ENCODE measurements at places on chromosomes 4 and X. TPM values are rescaled to one million over a fixed set of nuclear protein-coding genes. Genes with fewer than 3 reads are reported as not detected.

- no peaks in the 10 kb centered on the region for H3K36me3 ChIP-seq
- no peaks in the 10 kb centered on the region for H3K4me1 ChIP-seq
- H3K4me3 ChIP-seq, result no peak overlapping the region
Observed at GRCh38 chr4:115844180-115844579, 730.8 kb upstream of the NDST4 start.

DNA sequence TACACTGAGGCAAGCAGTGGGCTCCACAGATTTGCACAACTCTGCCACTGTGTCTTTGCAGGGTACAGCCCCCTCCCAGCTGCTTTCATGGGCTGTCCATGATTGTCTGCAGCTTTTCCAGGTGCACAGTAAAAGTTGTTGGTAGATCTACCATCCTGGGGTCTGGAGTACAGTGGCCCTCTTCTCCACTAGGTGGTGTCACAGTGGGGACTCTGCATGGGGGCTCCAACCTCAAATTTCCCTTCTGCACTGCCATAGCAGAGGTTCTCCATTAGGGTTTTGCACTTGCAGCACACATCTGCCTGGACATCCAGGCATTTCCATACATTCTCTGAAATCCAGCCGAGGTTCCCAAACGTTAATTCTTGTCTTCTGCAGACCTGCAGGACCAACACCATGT lies 1002.3 kb downstream of the FAM133A start:
- H3K27me3 ChIP-seq, result no peaks in the 10 kb centered on the region
- no peak overlapping the region for H3K27ac ChIP-seq
- DNase-seq, result no peak
- no peak overlapping the region for H3K4me3 ChIP-seq

GRCh38 chrX:11267425-11267824 lies 25.8 kb upstream of the AMELX start:
- H3K27ac ChIP-seq, result no peak overlapping the region
- H3K4me1 ChIP-seq, result no peaks in the 10 kb centered on the region
- no peaks in the 10 kb centered on the region for H3K36me3 ChIP-seq
- no peak overlapping the region for H3K4me3 ChIP-seq

- no peak overlapping the region for H3K27ac ChIP-seq
- H3K27me3 ChIP-seq, result no peaks in the 10 kb centered on the region
- no peak overlapping the region for H3K4me3 ChIP-seq
- no peaks in the 10 kb centered on the region for H3K4me1 ChIP-seq
- no peaks in the 10 kb centered on the region for H3K36me3 ChIP-seq
- no peak for DNase-seq
Observed at GRCh38 chr4:70613306-70614183, 15.0 kb upstream of the ENAM start.

DNA sequence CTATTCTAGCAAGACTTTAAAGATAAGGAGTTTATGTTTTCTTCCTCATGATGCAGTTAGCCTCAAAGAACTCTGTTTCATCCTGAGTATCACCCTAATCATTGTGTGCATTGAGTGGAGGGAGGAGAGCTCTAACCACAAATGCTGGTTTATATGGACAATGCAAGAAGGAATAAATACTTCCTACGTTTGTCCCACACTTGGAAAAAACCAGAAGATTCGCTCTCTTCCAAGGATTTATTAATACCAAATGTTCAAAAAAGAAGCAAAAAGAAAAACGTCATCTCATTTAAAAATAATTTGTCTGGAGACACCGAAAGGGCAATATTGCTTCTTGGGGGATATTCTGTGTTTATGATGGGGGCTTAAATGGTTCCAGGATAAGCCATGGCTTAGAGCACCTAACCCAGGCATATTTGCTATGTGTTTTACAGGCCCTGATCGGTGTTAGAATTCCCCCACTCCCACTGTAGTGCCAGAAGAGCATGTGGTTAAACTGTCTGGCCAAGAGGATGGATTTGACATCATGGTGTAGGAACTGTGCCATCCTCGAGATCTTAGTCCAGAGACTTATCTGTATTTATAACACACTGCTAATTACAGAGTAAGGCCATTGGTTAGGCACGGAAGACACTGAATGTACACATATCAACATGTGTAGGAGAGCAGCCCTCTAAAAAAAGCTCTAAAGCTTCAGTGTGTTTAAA lies 227.2 kb downstream of the ANK2 start:
- H3K27me3 ChIP-seq, result no peaks in the 10 kb centered on the region
- no peak overlapping the region for H3K4me3 ChIP-seq
- no peaks in the 10 kb centered on the region for H3K36me3 ChIP-seq
- H3K4me1 ChIP-seq, result peaks cover 3% of the 10 kb centered on the region

DNA sequence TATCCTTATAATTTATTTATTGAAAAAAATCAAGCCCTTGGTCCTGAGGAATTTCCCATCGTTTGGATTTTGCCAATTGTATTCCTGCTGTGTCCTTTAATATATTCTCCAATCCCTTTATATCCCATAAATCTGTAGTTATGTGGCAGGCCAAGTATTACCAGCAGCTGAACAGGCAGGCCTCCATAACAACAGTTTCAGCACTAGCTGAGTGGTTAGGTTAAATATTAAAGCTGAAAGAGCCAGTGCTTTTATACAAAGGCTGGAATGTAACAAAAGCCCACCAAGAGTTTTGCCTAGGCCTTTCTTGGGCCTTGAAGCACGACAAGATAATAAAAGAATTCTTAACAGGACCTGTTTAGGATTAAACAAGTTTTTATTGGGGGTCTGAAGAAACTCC lies 366.6 kb upstream of the GALNT7 start:
- H3K4me1 ChIP-seq, result no peaks in the 10 kb centered on the region
- no peaks in the 10 kb centered on the region for H3K27me3 ChIP-seq
- no peak for DNase-seq
- no peaks in the 10 kb centered on the region for H3K36me3 ChIP-seq
- no peak overlapping the region for H3K27ac ChIP-seq
- no peak overlapping the region for H3K4me3 ChIP-seq

Gene GPAT3
- 1.8 TPM for total RNA-seq

Data from liver (tissue), 10 donors.